Activated CD8-positive, alpha-beta memory T cell treated with anti-CD3 and anti-CD28 coated beads for 1 hour (primary cell): ENCODE measurements at places on chromosomes 3 and 15.

- DNase-seq, result no peak
Observed at GRCh38 chr15:72237029-72237852, 6.3 kb upstream of the PKM start.

DNA sequence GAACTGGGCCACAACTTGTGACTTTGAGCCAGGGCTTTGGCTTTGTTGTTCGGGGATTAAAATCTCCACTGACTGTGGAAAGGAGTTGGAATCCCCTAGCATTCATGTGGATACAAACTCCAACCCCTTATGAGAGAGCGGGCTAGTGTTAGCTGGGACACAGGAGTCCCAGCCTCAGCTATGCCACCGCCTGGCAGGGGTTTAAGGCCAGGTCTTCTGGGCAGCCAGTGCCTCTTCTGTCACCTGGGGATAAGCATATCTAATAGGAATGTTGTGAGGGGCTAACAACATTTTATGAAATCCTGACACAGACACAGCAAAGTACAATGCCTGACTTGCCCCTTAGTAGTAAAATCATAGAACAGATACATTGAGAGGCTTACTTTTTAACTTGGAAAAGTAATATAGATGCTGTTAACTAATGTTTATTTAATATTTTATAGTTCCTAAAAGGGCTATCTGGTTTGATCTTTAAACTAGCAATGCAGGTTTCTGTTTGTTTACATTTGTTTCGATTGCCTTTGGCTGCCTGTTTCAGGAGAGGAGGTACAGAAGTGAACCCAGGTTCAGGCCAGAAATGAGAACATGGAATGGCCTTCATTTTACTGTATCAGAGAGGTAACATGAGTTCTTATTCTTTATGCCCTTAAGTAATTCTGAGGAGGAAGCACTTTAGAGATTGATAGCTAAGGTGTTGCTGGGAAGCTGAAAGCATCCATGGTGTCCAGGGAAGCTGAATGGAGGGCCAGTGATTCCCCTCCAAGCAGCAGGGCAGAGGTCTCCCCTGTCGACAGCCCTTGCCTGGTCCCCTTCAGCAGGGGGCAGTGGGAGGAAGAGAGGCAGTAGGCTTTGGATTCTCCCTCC is 8.7 kb downstream of the GPR160 start:
- DNase-seq, result no peak

DNA sequence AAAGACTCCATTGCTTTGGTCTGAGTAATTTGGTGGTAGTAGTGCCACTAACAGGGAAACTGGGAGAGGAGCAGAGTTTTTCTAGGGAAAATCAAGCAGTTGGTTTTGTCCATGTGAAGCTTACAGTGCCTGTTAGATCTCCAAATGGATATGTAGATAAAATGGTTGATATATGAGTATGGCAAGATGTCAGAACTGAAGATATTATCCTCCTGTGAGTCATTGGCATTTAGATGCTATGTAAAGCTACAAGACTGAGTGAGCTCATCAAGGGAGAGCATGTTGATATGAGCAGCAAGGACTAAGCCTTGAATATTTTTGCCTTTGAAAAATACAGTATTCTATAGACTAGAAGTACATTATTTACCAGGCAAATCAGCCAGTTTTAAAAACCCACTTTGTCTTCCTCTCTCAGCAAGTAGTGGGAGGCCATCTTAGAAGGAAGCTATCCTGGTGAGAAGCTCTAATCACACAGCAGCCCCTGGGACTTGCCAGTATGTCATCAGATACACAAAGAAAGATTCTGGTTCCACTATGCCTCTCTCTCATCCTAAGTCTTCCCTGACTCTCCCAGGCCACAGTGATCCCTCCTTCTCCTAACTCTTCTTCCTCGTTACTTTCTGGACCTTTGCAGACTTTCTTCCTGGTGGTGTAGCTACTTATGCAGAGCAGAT is 77.4 kb upstream of the ANKRD28 start:
- no peak for DNase-seq

- DNase-seq, result no peak
Observed at GRCh38 chr3:30655187-30655812, 48.9 kb downstream of the TGFBR2 start.

DNA sequence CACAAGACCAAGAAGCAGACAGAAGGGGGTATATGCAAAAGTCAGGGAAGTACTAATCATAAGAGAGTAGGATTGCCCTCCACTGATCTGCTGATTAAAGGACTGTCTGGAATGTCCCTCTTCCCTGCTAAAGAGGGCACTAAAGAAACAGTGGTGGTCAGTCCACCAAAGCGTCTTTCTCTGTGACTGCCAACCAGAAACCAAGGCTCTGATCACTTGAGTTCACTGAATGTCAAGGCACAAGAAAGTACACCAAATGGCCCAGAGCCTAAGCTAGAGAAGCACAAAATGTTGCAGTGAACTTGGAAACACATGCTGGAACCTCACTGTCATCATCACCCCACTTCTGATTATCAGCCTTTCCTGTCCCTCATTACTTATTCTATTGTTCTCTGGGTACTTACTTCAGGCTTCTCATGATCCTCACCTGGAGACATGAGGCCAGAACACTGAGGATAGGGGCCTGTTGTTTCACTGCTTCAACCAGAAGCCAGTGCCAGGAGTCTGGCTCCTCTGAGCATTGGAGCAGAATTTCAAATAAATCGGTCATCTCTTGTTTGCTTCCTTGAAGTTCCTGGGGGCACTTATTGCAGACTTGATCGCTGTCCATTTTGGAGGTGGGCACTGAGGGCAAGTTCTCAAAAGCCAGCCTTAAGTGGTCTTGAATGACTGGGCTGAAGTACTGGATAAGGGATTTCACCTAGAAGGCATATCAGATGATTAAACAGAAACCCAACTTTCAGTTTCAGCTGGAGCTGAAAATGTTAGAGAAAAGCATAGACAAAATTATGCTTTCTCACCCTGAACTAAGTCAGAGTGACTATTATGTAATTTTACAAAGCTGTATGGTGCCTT is 58.9 kb downstream of the EIF3J start:
- DNase-seq, result no peak

DNA sequence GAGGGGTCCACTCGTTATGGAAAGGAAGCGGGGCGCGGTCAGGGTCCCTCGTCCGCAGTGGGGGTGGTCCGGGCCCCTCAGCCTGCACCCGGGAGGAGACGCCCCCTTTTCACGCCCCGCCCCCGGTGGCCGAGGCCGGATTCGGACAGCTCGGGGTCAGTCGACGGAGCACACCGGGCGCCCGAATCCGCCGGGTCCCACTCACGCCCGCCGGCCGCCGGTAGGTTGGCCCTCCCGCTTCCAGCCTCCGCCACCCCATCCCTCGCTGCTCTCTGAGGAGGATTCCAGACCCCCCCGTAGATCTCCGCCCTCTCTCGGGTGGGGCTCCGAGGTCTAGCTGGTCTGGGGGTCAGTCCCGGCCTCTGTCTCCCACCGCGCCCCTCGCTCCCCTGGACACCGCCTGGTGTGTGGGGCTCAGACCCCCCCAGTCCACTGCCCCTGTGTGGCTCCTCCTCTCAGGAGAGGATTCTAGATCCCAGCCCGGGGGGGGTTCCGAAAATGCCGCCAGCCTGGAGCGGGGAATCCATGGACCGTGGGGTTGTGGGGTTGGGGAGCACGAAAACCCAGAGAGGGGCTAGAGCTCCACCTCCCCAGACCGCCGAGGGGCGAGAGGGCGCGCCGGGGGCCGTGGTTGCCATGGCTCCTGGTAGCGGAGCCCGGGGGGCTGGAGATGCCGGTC is 725 bp downstream of the CHL1 start:
- DNase-seq, result no peak

DNA sequence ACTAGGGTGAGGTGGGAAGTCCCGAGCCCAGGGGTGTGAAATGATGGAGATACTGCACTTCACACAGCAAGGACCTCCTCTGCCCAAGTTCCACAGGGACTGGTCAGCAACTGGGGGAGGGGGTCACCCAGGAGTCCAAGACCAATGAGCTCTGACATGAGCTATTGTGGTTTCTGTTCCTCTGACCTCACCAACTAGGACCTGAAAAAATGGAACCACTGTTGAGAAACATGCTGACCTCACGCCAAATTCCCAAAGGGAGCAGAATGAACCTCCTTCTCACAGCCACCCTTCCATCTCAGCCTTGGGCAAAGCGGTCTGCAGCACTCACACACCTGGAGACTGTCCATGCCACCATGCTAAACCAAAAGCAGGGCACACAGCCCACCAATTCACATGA is 69.3 kb downstream of the LRIG1 start:
- no peak for DNase-seq

GRCh38 chr3:36751326-36751725 is 13.0 kb downstream of the DCLK3 start:
- no peak for DNase-seq

- no peak for DNase-seq
Observed at GRCh38 chr15:51759557-51760070, 8.2 kb downstream of the TMOD2 start.

GRCh38 chr3:63441262-63441661 is 163.2 kb downstream of the SYNPR start:
- DNase-seq, result no peak

GRCh38 chr3:70914862-70915261 is 602.4 kb upstream of the MDFIC2 start:
- DNase-seq, result no peak

DNA sequence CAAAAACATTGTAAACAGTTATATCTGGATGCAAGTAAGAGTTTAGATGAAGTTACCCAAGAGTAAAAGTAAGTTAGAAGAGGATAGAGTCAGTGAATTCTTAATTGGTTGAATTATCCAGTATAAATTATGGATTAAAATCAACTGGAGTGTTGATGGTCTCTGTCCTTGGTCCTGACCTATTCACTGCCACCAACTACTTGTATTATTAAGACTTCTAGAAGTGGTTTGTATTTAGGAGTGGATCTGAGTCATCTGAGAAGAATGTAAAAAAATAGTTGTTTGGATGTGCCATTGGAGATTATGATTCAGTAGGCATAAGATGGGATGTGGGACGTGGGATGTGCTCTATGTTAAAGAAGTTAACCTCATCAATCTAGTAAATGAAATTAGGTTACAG is 86.4 kb downstream of the SYNPR start:
- DNase-seq, result no peak

DNA sequence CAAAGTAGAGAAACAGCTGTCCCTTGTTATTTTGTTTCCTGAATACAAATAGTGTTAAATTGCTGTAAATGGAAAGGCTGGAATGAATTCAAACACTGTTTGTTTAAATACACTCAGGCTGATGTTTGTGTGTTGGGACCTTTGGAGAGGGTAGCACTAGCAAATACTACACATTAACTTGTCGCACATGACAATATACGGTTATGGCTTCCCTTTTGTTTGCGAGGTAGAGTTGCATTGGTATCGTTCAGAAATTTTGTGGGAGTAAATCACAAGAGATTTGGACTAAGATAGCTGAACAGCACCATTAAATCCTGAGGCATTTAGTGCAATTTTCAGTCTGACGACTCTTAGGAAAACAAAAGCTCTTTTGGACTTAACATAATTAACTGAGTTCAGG is 213.0 kb upstream of the ROBO2 start:
- DNase-seq, result no peak

- DNase-seq, result no peak
Observed at GRCh38 chr3:136947477-136947876, 10.3 kb upstream of the IL20RB start.

GRCh38 chr3:15280853-15281532 is 51.4 kb downstream of the SH3BP5 start:
- DNase-seq, result no peak

DNA sequence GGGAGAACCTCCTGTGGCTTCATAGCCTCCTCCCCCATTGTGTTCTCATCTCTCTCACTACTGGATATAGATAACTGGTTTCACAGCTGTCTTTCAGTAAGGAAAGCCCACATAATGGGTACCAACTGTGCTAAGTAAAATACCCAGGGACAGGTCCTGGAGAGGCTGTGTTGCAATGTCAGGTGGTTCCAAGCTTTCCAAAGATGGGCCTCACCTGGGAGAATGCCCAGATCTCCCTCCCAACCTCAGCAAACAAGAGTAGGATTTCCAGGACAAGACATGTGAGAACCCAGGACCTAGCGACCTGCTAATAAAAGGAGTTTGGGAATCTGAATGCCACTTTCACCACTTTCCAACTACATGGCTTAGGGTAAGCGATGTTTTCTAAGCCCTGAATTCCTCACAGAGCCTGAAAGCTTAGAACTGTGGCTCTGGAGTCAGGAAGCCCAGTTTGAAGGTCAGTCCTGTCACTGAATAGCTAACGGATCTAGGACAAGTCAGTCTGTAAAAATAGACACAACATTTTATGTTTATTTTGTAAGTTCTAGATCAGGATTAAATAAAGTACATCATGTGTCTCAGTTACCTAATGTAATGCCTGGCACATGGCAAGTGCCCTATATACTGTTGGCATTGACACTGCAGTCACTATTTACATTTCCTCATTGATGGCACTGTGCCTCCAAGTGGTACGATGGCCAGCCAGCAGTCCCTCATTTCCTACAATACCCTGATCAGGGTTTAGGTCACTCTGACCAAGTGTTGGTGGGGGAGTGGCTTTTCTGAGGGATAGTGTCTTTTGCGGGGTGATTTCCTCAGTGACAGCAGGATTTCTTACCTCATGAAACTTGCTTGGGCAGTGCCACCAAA is 11.9 kb downstream of the CERS3 start:
- DNase-seq, result no peak

DNA sequence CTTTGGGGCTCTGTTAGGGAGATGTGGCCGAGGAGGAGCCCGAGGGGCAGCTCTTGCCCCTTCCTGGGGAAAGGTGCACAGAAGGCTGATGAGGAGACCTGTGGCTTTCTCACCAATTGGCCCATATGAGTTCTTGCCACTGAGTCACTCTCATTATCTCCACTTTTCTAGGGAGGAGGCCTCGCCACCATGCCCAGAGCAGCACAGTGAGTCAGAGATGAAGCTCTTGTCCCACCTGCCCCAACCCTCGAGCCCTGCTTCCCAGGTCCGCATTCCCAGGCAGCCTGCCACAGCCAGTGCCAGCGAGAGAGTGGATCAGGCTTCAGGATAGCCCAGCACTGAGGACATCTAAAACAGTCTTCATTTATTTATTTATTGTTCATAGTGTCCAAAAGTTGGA is 53.5 kb downstream of the AMOTL2 start:
- DNase-seq, result no peak

DNA sequence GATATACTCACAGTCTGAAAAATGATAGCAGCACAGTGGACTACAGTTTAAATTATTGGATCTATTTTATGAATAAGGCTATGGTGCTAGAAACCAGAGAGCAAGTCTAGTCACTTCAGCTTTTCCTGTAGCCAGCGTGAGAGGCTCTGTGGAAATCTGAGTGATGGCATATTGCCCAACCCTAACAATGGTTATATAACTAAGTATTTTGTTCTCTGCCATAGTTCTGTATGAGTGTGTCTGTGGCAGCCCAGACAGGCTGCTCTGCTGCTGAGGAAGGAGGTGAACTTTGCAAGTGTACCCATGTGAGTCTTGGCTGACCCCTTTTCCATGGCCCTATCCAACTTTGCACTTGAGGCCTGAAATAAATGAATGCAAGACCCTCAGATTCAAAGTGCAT is 105.7 kb downstream of the LRTM1 start:
- DNase-seq, result no peak

DNA sequence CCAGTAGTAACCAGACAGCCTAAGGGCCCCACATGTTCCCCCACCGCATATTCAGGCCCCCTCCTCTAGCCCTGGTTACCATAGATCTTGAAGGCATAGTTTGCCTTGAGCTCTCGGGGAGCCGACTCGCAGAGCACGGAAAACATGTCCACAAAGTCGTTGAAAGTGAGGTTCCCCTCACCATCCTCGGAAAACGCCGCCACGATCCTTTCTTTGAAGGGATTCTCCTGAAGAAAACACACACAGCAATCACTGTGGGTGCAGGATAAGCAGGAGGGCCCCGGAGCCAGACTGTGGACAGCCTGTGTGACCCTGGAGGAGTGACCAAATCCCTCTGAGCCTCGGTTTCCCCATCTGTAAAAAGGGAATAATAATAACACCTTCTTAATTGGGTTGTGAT is 16.8 kb downstream of the SH2D7 start:
- no peak for DNase-seq
